ENCODE measurements at places on chromosomes 5 and 9.

DNA sequence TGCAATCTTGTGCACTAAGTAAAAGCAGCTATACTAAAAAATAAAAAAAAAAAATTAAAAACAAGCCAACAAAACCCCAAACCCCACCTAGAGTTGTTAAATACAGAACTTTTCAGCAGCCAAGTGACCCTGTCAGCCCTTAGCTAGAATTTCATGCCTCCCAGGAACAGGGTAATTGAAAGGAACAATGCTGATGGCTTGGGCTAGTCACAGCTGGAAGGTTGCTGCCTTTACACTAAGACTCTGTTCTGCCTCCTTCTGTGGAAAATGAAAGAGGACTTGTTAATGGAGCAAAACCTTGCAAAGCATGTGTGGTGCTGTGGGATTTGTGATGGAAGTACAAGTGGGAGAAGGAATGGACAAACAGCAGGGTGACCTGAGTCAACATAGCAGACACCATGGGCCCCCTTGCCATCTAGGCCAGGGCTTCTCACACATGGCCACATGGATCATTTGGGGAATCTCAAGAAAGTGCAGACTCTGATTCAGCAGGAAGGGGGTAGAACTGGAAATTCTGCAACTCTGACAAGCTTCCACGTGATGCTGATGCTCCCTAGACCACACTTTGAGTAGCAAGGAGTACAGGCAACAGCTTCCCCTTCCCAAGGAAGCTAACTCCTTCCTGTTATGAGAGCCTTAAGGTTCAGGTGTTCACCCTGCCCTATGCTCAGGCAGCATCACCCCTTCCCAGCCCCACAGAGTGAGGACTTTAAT, 14.9 kb upstream of the TMEM252 start:
- DNase-seq = no peak

GRCh38 chr5:25944786-25945185, 1093.6 kb downstream of the CDH9 start:
- DNase-seq = no peak

DNA sequence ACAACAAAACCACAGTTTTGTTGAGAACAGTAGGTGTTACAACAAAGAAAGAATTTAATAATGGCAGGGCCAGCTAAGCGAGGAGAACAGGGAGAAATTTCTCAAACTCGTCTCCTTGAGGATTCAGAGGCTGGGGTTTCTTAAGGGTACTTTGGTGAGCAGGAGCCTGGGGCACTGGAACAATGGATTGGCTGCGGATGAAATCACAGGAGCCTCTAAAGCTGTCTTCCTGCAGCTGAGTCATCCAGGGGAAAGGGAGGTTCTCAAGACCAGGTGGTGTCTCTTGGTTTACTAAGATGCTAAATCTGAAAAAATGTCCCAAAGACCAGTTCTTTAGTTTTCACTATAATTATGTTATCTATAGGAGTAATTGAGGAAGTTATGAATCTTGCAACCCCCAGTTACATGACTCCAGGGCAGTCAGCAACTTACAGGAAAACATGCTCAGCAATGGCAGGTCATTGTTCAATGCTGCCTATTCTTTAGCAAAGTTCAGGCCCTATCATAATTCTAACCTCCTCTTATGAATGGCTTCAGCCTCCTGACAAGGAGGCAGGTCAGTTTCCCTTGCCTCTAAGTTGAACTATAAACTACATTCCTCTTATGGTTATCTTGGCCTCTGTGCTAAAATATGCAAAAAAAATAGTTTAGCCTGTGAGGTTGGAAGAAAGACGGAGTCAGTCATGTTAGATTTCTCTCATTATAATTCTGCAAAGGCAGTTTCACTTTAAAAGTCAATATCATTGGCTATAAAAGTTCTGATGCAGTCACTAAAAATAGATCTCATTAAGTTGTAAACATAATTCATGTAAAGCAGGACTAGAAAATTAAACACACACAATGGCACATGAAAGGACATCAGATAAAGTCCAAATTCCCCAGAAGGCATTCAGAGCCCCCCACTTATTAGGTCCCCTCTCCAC, 63.3 kb upstream of the CKS2 start:
- DNase-seq = no peak

- DNase-seq = no peak
These were observed 95.1 kb downstream of the DAPK1 start for GRCh38 chr9:87592554-87593358.

GRCh38 chr5:15487228-15487627, 12.8 kb upstream of the FBXL7 start:
- no peak for DNase-seq

DNA sequence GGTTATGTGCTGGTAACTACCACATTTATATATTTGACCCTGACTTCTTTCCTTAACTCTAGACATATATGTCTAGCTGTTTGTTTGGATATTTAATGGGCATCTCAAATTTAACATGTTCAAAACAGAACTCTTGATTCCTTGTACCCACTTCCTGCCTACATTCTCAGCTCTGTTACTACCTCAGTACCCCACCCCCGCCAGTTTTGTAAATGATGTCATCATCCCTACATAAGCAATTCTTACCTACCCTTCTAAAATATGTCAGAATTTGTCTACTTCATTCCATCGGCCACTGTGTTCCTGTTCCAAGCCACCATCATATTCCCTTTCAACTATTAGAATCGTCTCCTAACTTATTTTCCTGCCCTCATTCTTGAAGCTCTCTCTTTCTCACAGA, 4.8 kb downstream of the RAD50 start:
- no peak for DNase-seq

DNA sequence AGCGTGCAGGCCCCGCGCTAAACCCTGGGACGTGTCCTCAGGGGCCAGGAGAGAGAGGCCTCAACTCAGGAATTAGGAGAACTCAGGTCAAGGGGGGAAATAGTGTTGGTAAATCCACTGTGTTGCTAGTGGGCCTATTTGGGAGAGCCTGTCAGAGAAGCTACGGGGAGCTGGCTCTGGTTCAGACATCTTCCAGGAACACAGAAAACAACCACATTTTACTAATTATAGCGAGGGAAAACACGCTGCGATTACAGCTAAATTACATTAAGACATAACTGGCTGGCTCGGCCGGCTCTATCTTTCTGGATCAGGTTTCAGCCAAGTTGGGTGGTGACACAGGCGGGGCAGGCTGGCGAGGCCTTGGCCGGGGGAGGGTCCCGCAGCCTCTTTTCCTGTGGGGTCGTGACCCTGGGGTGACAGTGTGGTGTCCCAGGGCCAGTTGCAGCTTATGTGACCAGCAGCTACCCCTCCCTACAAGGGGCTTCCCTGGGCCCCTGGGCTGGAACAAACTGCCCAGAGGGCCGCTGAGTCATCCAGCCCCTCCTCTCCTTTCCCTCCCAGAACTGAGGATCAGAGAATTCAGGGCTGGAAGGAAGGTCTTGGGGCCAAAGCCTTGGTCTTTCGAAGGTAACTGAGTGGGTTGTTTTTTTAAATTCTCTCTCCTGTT, 75.1 kb downstream of the FGF18 start:
- no peak for DNase-seq

GRCh38 chr5:136132087-136132486, 558 bp upstream of the SMAD5 start:
- no peak for DNase-seq

DNA sequence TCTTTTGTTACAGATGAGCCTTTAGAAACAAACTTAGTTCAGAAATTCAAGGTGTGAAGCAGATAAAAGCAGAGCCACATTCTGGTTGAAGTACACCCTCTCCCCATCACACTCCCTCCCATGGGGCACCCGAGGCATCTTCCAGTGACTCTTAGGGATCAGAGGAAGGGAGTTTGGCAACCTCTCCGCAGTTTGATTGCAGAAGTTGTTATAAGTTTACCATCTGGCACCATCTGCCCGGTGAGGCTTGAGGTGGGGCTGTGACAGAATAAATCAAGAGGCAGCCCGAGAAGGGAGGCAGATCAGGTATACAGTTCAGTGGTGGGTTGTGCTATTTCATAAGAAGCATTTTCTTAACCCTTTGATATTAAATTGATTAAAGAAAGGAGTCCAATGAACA, 458.6 kb upstream of the CLINT1 start:
- no peak for DNase-seq

DNA sequence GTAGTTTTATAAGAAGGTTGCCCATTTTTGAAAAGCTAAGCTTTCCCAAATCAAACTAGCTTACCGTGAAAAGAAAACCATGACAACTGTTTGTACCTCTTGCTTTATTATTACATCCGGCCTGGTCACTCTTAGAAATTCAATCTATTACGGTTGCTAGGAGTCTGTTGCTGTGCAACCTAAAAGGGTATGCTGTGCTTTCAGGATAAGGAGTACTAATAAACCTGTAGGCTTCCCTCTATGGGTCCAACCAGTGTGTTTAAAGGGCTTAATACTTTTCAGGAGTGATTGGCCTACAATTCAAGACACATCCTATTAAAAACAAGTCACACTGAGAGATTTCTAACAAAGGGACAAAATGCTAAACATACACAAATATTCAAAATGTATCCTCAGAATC, 27.1 kb downstream of the RFX3 start:
- no peak for DNase-seq

- no peak for DNase-seq
These were observed 33.6 kb downstream of the COL15A1 start for GRCh38 chr9:98977246-98977714.

GRCh38 chr9:27181381-27181780, 72.4 kb downstream of the TEK start:
- DNase-seq = no peak

- DNase-seq = no peak
These were observed 81.4 kb downstream of the RASEF start for GRCh38 chr9:82981552-82981951.

DNA sequence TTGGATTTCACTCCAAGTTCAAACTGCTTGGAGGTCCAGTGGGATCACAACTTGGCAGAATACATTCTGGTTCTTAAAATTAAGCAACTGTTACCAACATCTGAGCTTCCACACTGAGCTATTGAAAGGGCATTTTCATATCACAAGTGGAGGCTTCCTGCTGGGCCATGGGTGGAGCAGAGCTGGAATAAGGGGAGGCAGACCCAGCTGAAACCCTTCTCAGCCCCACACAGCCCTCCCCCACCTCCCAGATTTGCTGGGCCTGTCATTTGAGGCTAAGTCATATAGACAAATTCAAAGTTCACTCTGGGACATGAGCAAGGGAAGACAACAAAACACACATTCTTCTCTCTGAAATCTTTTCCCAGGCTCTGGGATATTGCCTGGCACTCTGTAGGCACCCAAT, 79.9 kb downstream of the ACTL7B start:
- DNase-seq = no peak

DNA sequence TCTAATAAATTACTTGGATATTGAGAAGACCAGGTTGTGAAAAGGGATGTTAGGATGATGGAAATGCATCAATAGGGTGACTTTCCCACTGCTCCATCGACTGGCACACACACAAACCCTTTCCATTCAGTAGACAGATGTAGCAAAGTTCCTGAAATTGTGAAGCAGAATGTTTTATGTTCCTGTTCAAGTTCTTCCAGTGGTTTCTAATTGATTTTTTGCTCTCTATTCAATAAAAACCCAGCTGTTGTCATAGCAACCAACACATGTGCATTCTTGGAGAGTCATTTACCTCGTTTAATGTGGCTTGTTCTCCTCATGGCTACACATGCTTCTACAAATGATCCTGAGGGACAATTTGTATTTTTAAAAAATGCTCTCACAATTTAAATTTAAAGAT, 244.6 kb downstream of the RAB3C start:
- no peak for DNase-seq

DNA sequence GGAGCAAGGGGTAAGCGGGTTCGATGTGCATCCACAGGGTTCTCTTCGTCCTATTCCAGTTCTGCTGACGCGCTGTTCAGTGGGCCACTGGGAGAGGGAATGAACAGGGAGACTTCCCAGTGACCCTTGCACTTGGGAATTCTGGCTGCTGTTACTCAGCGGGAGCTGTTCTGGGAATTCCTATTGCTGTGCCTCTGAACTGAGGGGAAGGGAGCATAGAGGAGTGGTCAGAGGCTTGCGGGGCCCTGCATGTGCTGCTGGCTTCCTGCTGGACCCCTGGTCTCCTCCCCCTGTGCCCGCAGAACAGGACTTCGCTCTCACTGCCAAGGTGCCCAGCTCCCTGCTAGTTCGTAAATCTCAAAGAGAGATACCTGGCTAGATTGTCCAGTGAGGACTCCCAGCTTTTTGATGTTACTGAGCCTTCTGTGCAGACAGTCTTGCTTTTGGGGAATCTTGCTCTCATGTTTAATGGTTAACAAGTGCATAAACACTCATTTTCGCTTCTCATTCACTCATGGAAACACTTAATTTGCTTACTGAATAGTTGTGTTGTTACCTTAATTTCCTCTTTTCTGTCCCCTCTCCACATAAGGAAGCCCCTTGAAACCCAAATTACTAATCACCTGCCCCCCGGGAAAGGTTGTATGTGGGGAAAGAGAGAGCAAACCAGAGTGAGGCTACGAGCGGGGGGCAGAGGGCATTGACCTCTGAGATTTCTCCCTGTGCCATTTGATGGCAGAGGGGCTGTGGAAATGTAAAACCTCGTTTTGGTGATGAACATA, 5.9 kb downstream of the TRIO start:
- no peak for DNase-seq

- no peak for DNase-seq
These were observed 47.6 kb downstream of the PRRC2B start for GRCh38 chr9:131441441-131441840.

- no peak for DNase-seq
These were observed 193.5 kb downstream of the ACTL7B start for GRCh38 chr9:108662091-108662875.

DNA sequence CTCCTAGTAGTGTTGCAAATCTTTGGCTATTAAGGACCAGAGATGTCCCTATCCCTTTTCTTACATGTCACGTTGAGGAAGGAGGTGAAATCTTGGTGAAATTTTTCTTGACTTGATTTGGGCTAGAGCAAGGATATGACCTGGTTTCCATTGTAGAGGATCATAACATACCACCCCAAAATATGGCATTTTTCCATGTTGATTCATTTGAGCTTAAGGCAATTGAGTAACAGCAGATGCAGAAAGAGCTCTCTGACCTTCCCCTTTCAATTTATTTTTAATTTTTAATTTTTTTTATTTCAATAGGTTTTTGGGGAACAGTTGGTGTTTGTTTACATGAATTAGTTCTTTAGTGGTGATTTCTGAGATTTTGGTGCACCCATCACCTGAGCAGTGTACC, 61.2 kb upstream of the MAP1B start:
- DNase-seq = no peak

DNA sequence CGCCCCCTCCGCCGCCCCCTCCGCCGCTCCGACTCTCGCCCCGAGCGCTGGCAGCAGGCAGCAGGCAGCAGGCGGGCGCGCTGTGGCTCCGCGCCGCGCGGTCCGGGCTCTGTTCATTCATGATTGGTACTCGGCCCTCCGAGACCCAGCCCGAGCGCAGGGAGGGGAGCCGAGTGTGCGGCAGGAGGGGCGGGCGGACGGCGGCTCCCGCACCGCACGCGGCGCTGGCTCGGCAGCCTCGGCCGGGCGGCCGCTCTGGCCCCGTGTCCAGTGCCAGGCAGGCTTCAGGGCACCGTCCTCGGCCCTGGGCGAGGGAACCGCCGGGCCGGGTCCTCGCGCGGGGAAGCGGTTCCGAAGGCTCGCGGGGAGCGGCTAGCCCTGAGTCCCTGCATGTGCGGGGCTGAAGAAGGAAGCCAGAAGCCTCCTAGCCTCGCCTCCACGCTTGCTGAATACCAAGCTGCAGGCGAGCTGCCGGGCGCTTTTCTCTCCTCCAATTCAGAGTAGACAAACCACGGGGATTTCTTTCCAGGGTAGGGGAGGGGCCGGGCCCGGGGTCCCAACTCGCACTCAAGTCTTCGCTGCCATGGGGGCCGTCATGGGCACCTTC, at the start of gene KCNIP1:
Gene KCNIP1, plus strand, starts transcription at position 31 of the 607 bp plus-strand sequence.
- no peak for DNase-seq

- DNase-seq = peak; percentile 56
These were observed 33.5 kb downstream of the SPEF2 start for GRCh38 chr5:35651002-35651756.

GRCh38 chr9:127132921-127133647, 10.6 kb upstream of the ANGPTL2 start:
- no peak for DNase-seq

Data from stimulated activated CD4-positive, alpha-beta T cell treated with anti-CD3 and anti-CD28 coated beads, TNF-alpha, amount 100 ng/mL, for 24 hours (primary cell).